ENCODE measurements at places on chromosomes 11 and 22.

- no peak for DNase-seq
Observed at GRCh38 chr11:17932472-17932871, 80.4 kb downstream of the SERGEF start.

- DNase-seq, result peak; percentile 18
Observed at GRCh38 chr11:11978792-11979487, 29.5 kb downstream of the DKK3 start.

- peak; percentile 79 for DNase-seq
Observed at GRCh38 chr11:61732705-61733104, 19.7 kb upstream of the MYRF start.

DNA sequence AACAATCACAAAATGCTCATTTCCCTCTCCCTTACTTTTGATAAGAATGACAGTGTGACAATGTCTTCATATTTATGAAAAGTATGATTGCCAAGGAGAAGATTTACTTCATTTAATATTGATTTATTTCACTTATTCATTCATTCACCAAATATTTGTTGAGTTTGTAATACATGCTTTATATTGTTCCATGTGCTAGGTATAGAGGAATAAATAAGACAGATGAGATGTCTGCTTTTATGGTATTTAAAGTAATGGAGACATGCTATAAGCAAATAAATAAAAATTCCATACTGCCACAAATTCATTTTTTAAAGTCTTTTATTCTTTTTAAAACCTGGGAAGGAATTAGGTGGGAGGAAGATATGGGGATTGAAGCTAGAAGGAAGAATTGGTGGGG is 289.4 kb downstream of the GUCY1A2 start:
- no peak for DNase-seq

GRCh38 chr22:43202756-43203410 is 15.9 kb upstream of the TTLL12 start:
- DNase-seq, result no peak

GRCh38 chr22:48025096-48025495 is 1262.6 kb downstream of the TBC1D22A start:
- DNase-seq, result no peak

DNA sequence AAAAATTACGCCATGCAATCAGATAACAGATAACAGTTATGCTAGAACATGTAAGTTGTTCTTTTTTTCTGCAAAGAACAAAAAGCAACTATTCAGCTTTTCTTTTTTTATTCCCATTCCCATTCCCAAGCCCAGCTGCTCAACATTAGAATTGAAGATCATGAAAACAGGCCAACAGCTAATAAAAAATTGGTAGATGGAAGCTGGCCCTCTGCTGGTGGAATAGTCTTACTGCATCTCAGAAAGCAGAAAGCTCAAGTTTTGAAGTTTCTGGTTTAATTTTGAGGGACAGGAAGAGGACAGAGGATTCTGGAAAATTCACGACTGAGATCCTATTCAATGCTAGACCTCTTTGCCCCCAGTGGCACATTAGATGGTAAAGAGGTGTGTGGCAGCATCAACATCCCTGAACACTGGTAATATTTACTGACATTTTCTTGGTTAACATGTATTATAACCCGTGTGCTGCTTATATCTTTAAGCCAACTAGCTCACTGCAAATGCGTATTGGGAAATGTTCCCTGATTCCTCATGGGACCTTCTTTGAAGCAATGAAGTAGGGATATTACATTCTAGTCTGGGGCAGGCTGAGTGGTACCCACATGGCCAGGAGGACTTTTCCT is 591.2 kb downstream of the OPCML start:
- DNase-seq, result peak; percentile 32

GRCh38 chr11:126337126-126337473 is 18.4 kb upstream of the ST3GAL4 start:
- no peak for DNase-seq

DNA sequence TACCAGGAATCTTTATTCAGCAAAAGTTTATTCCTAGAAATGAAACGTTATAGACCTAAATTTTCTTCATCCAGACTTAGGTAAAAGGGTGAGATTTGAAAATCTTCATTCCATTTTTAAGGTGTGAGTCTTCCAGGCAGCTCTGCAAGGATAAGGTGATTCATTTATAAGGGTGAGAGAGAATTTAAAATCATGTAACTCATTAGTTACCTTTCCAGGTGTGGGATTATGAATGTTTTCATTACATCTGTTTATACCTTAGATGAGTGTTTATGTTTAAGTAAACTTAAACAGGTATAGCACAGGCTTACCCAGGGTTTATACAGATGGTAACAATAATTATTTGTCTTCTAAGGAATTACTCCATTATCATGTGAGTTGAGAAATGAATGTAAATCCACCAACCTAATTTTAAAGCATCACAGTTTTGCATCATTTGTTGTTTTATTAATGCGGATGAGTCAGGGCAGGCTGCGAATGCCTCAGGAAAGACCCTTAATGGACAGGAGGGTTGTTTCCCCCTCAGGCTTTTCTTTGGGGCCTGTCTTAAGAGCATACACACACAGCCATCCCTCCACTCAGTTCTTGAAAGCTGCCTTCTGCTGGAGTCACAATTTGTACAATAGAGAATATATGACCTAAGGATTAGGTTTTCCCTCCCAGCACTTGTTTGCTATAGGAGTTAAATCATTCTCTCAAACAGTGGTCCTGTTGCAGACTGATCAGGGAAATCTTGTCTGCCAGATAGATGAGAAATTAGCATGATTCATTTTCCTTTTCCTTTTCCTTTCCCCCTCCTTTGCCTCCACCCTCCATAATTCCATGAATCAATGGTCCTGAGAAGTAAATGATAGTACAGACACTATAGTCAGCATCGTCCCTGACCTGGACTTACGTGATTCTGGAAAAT is 3.0 kb downstream of the PRSS23 start:
- DNase-seq, result no peak

- DNase-seq, result no peak
Observed at GRCh38 chr11:66905631-66906030, 48.8 kb downstream of the LRFN4 start.

DNA sequence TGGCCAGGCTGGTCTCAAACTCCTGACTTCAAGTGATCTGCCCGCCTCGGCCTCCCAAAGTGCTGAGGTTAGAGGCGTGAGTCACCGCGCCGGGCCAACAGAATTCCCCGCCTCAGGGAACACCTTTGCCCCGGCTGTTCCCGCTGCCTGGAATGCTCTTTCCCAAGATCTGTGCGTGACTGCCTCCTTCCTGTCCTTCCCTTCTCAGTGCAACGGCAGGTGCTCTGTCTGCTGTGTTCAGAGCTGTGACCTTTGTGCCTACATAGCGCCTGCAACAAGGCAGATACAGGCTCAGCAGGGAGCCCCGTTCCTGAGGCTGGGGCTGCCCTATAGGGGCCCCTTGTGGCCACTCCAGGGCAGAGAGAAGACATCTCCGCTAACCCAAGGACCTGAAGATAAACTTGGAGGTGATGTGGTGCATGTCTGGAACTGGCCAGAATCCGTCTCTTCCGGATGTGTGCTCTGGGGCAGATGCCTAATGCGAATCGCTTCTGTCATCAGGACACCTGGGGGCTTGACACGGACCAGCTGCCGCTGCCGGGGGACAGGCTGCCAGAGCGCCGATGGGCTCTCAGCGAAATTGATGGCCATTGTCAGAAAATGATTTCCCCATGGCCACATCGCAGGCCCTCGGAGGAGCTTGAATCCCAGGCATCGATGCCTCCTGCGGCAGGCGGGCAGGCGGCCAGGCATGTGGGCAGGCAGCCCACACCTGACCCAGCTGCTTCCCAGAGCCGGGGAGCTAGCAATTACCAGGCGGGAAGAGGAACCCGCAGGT is 43.5 kb upstream of the TCF20 start:
- no peak for DNase-seq

DNA sequence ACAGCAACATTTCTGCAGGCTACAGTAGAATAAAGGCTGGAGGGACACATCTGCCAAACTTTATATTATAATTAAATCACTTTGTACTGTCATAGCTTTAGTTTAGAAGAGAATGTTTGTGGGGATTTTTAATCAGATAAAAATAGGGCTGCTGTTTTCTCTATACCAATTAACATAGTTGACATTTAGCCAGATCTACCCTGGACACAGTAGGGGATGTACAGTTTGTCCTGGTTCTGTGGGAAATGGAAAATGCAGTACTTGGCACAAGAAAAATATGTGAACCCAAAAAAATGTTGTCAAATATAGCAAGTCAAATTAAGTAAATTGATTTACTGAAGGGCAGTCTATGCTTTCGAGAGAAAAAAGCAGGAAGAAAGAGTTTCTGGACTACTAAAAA is 20.8 kb upstream of the PICALM start:
- no peak for DNase-seq

- DNase-seq, result no peak
Observed at GRCh38 chr11:115700496-115700895, 196.3 kb upstream of the CADM1 start.

DNA sequence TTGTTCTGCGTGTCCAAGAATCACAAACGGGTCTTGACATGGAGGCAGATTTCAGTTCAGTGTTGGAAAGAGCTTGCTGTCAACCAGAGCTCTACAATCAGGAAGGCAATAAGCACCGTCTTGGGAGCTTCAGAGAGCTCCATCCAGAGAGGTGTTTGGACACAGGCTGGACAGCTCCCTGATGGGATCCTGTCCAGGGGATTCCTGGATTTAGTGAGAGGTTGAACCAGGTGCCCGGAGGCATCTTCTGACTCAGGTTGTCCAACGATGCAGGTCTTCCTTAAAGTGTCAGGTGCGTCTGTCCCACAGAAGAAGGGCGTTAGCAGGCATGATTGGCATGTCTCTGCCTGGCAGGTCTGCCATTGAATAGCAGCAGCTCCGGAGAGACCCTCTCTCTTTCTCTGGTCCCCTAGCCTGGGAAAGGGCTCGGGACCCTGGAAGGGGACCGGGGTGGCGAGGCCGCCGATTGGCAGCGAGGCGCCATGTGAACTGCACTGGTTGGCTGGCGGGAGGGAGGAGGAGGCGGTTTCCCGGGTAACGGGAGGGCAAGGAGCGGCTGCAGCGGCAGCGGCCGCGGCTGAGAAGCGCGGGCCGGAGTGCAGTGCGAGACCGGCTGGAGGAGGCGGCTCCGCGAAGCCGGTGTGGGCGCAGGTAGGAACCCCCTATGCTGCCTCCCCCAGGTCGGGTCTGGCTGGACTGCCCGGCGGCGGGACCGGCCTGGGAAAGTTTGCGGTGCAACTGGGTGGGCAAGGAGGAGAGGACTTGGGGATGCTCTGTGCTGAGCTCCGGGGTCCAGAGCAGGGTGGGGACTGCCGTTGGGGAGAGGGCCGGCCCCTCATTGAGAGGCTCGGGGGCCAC is 104.1 kb upstream of the E2F8 start:
- peak; percentile 72 for DNase-seq

GRCh38 chr11:43053638-43054412 is 258.0 kb upstream of the API5 start:
- DNase-seq, result no peak

DNA sequence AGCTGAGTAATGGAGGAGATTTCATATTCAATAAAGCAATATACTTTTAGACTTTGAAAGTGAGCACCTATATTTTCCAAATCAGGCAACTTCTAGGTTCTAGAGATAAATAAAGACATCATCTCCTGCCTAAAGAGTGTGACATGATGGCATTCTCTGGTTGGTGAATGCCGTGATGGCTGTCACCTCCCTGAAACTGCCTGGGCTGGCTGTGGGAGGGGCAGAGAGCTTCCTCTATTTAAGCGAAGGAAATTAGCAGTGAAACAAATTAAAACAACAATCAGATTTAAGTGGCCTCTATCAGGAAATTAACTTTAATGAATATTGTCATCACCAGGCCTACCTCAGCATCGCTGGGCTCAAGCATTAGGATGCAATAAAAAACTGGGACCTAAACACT is 113.9 kb downstream of the ARL14EP start:
- DNase-seq, result no peak

DNA sequence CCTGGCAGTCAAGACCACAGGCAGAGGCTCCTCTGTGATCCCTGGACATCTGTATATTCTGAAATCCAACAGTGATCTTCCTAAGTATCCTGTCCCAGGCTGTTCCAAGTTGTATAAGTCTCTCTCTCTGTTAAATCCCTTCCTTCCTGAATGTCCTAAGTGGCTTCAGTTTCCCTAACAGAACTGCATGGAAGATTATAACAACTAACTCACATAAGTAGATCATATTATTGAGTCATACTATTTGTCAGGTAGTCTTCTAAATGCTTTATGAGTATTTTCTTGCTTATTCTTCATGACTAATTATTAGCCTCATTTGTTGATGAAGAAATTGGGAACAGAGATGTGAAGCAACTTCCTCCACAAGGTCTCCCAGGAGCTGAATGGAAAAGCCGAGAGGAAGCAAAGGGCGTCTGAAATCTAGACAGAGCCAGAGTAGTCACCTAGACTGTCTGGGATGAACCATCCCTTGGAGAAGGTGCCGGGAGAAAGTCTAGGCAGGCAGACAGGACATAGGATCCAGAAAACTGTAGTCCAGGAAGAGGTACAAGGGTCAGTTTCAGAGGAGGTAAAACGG is 93.2 kb upstream of the FAT3 start:
- no peak for DNase-seq

DNA sequence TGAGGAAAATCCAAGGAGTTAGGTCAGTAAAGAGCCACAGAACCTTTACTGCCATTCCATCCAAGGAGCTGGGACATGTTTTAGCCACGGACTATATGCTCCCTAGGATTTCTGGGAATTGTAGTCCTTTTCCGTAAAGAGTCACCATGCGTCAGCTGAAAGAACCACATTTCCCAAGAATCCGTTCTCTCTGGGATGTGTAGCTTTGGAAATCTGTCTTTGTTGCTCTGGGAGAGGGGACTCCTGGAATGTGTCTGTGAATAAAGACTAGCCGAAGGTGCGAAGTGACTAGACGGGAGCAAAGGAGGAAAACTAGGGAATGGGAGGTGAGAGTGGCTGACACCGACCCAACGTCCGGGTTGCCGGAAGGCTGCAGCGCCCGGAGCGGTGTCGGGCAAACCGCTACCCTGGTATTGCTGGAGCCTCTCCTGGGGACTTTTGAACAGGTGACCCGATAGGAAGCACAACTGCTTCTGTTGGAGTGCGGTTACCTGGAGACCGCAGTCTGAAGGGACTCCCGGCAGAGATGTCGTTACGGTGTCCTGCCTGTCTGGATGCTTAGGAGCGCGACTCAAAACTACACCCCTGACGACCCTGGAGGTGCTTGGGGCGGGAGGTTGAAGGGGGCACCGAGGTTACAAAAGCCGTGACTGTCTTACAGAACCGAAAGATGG is at the start of gene IFTAP:
Gene IFTAP (plus strand): TSS at position 187 of the 674 bp plus-strand sequence. CDS start 15,602 bp downstream, outside the sequence.
- DNase-seq, result peak; percentile 81

GRCh38 chr11:82895437-82896091 is 4.7 kb downstream of the PRCP start:
- DNase-seq, result no peak

GRCh38 chr11:126413843-126414405 is 58.4 kb downstream of the ST3GAL4 start:
- no peak for DNase-seq

GRCh38 chr11:43789700-43790443 is 90.8 kb upstream of the ALKBH3 start:
- peak; percentile 6 for DNase-seq

GRCh38 chr22:20571531-20572007 is 64.2 kb downstream of the MED15 start:
- DNase-seq, result no peak

GRCh38 chr22:28379951-28380350 is 299.7 kb downstream of the TTC28 start:
- DNase-seq, result no peak

GRCh38 chr11:130427581-130428315 is 661 bp downstream of the ADAMTS8 start:
- DNase-seq, result peak; percentile 47

Measured in AG08396 (cell line).